KBM-7 (cell line): ENCODE measurements at places on chromosomes 2 and 18.

DNA sequence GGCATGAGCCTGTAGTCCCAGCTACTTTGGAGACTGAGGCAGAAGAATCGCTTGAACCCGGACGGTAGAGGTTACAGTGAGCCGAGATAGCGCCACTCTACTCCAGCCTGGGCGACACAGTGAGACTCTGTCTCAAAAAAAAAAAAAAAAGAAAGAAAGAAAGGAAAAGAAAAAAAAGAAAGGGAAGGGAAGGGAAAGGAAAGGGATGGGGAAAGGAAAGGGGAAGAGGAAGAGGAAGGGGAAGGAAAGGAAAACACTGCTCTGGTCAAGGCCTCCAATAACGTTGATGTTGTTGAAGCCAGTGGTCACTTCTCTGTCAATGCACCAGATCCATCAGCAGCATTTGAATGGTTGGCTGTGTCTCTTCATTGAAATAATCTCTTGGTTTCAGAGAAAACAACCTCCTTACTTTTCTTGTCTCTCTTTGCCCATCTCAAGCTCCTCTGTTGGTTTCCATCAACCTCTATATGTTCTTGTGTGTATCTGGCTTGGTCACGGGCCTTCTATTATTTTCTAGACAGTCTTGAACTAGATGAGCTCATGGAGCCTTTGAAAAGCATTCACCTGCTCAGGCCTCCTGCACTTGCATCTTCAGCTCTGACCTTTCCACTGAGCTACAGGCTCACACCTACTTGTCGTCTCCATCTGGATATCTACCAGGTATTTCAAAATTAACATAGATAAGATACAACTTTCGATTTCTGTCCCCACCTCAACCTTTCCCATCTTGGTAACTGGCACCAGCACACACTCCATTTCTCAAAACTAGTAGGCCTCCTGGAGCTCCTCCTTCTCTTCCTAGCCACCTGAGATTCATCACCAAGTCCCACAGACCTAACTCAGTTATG lies 69.4 kb upstream of the LAPTM4A start:
- no peak for DNase-seq

- no peak for DNase-seq
These were observed 21.0 kb upstream of the HDAC4 start for GRCh38 chr2:239421851-239422250.

DNA sequence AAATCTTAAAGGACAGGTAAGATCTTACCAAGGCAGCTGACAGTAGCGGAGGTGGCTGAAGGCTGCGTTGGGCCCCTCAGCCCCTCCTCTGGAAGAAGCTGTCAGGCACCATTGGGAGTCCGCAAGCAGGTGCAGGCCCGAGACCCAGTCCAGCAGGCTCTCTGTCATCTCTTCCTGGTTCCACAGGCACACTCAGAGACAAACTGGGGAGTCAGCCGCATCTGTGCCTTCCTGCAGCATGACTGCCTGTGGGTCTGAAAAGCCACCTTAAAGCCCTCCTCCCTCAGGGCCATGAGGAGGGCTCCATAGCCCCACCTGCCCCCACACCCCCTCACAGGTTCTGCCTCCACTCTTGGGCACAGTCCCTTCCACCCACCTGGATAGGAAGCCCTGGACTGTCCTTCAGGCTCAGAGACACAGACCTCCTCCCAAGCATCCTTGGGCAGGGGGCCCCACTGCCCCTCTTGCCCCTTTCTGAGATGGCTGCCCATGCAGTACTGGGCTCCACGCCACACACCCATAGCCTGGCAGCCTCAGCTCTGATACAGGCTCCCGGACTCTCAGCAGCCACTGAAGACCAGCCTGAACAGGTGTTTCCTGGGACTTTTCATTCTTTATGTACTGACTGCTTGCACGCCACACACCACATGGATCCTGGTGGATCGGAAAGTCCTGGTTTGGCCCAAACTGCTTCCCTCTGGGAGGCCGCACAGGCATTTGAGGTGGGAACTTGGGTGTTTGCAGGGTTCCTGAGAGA lies 239.8 kb downstream of the SEPTIN10 start:
- no peak for DNase-seq

GRCh38 chr18:57052173-57052572 lies 94.7 kb upstream of the BOD1L2 start:
- DNase-seq = no peak

- no peak for DNase-seq
These were observed 26.5 kb downstream of the SLC16A14 start for GRCh38 chr2:230042195-230042594.

DNA sequence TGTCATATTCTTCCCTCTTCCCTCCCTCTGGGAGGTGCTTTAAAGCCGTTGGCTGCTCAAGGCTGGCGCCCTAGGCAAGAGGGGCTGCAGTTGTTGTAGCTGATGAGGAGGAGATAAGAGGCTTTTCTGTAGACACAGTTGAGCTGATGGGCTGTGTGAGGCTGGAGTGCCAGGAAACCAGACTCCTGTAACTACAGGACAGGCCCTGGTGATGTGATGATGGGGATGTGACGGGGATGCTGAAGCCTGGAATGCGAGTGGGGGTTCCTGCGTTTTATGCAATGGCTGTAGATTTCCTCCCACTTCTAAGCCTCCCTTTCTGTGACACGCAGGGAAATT lies 5.7 kb upstream of the EFR3B start:
- no peak for DNase-seq

GRCh38 chr2:191617575-191617974 lies 60.4 kb upstream of the NABP1 start:
- DNase-seq = peak; percentile 71

- peak; percentile 70 for DNase-seq
These were observed 367.8 kb upstream of the HS6ST1 start for GRCh38 chr2:128686497-128686859.

- DNase-seq = no peak
These were observed 41.4 kb upstream of the NFATC1 start for GRCh38 chr18:79354350-79354749.

DNA sequence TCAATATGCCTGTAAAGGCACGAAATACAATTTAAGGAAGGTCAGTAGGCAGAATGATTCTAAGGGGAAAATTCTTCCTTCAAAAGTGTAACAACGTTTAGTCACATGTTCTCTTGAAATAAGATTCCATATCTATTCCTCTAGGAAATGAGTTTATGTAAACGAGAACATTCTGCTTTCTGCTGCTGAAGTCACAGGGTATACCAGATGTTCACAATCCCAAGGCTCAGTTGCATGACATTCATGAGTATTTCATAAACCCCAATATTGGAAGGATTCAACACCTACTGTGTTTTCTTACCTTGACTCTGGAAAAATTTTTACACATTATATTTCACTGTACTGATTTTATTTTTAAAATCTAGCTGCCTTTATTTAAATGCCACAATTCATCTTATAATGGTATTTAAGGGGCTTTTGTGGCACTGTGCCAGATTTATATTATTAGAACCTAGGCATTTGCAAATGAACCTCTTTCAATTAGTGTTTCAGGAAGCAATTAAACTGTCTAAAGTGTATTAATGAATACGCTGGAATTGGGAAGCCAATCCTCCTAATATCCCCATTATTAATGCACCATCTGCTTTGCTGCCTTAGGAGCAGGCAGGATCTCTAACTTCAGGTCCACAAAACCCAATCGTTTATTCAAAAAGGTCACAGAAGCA lies 542.6 kb upstream of the KLHL29 start:
- DNase-seq = no peak

- DNase-seq = no peak
These were observed 46.6 kb downstream of the TAF1B start for GRCh38 chr2:9889812-9890261.

- DNase-seq = no peak
These were observed 3.1 kb upstream of the UNC80 start for GRCh38 chr2:209768557-209768956.

DNA sequence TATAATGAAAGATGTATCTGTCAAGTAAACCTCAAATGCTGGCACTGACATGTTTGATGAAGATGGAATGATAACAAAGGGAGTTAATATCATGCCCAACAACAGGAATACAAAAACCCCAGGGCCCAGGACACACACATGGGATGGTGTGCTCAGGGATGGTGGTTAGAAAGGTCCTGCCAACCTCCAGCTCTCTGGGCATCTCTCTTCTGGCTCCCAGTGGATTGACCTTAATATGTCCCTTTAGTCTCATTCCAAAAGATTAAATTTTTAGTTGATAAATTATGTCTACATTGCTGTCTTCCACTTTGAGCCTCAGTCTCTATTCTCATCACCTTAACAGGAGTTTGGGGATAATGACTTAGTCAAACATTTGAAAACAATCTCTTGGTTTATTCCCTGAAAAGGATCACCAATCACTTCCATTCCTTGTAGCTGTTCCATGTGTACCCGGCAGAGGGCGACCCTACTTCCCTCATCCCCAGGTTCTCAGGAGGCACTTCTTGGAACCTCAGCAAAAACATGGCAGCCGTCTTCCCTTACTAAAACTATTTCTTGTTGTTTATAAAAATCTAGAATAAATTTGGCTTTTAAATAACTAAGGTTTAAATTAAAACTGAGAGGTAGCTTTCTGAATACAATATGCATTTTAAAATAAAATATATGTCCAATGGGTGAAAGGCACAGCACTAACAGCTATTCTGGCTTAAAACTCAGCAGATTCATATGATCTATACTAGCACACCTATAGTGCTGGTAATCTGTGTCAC lies 29.6 kb downstream of the MCEE start:
- peak; percentile 70 for DNase-seq

- DNase-seq = no peak
These were observed 72.5 kb downstream of the VAPA start for GRCh38 chr18:9986156-9986930.

DNA sequence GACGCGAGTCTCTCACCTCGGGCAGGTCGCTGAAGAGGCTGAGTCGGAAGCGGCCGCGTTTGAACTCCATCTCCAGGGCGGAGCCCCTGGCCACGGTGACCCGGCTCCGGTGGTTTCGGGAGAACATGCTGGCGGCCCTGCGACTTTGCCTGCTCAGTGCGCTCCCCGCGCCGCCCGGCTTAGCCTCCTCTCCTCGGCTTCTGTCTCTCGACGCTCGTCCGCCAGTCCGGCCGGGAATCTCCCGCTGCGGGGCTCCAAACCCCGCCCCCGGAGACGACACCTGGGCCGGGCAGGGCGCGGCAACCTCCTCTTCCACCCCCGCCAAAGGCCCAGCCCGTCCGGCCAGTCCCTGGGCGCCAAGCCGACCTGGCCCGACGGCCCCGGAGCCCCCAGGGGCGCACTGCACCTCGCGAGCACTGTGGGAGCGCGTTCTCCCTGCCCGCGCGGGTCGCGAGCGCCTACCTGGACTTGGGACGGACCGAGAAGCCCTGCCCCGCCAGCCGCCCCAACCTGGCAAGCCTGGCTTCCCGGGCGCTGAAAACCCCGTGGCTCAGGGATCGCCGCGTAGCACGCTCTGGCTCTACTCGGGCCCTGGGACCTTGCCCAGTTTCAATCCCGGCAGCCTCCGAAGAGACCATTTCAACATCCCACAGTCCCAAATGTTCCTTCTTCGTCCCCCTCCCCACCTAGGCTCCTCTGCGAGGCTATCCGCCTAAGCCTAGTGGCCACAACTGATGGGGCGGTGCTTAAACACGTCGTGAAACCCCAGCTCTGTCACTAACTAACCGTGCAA lies at the start of gene RTKN:
Gene RTKN (minus strand): TSS at position 248 of the 793 bp plus-strand sequence. CDS start 121 bp downstream, at position 127.
- DNase-seq = no peak

- no peak for DNase-seq
These were observed 2.7 kb upstream of the PPP4R1 start for GRCh38 chr18:9617006-9617542.
